ENCODE measurements at places on chromosomes 16 and 17.

- DNase-seq: peak; percentile 90
These were observed 12.1 kb upstream of the USP10 start for GRCh38 chr16:84687715-84688114.

- DNase-seq: no peak
These were observed 98.3 kb downstream of the ABCC6 start for GRCh38 chr16:16124974-16125373.

- DNase-seq: no peak
These were observed 11.5 kb downstream of the CLUH start for GRCh38 chr17:2700030-2700490.

DNA sequence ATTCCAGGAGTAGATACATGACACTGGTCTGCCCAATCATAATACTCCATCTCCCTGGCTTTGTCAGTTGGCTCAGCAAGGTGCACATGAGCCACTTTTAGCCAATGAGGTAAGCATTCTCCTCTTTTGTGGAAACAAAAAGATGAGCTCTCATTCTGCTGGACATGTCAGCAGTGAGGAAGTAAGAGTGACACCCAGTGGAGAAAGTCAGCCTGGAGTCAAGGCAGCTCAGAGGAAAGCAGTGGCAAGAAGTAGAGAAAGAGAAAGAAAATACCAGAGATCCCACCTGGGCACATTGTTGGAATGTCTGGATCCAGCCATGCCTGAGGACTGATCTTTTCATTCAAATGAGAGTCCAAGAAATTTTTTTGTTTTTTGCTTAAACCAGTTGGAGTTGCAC lies 496.9 kb upstream of the C16orf82 start:
- DNase-seq: peak; percentile 16

DNA sequence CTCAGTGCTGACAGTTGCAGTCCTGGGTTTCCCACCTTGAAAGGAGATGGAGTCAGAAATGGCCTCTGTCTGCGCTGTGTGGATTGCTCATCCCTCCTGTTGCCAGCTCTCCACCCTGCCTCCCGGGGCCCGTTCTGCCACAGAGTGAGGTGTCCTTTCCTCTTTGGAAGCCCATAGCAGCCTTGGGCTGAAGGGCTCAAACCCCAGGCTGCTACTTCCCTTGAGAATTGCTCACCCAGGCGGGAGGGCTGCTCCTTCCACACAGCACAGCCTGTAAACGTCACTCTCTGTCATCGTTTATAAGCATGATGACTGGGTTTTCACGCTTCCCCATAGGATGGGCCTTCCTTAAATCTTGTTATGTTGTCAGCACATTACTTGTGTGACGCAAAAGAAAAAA lies 62.7 kb downstream of the FOXK2 start:
- no peak for DNase-seq

DNA sequence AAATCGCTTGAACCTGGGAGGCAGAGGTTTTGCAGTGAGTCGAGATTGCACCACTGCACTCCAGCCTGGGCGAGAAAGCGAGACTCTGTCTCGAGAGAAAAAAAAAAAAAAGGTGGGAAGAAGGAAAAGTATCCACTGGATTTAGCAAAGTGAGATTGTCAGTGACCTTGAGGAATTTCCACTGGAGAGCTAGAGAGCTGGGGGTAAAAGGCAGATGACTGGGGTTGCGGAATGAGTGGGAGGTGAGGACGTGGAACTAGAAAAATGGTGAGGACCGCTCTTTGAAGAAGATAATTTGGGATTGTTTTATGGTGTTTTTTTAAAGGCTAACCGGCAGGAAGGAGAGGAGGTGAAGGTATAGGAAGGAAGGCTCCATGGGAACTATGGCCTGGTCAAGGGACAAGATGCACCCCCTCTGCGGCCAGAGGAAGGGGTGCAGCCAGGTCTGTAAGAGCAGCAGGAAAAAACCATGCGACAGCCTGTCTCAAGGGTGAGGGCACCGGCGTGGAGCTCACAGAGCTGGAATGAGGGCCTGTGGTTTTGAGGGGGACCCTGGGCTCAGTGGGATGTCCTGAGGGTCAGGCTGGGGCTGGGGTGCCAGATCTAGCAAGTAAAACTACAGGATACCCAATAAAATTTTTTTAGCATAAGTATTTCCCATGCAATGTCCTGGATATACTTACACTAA lies 694 bp upstream of the MLST8 start:
- no peak for DNase-seq

DNA sequence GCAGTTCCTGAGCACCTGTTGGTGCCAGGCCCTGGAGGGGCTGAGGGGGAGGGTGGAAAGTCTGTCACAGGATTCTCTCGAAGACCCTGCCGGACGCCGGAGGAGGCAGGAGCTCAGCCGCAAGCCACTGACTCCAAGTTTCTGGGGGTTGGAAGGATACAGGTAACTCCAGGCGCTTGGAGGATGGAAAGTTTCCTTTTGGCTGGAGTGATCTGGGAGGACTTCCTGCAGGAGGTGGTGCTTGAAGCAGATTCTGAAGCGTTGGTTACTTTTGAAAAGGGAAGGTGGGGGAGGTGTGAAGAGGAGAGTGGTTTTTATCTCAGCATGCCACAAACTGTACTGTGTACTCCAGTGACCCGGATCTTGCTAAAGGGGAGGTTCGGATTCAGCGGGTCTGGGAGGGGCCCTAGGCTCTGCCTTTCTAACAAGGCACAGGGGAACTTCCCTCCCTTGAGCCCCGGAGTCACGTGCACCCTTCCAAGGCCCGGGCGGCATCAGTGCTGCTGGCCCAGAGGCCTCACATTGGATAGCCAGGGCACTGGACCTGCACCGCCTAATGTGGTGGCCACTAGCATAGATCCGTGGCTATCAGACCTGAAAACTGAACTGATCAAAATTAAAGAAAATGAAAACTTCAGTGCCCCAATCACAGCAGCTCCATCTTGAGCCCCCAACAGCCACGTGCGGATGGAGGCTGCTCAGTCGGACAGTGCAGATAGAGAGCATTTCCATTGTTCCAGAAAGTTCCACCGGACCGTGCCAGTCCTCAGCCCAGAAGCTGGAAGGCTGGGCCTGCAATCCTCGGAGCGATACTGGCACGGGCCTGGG lies 42.2 kb upstream of the GSE1 start:
- peak; percentile 95 for DNase-seq

GRCh38 chr16:85650844-85651628 lies 37.7 kb downstream of the GINS2 start:
- no peak for DNase-seq

Measured in AML-193 (cell line).